ENCODE measurements at places on chromosomes 6 and 20.

- no peak for DNase-seq
Observed at GRCh38 chr20:32474009-32474716, 111.0 kb downstream of the NOL4L start.

GRCh38 chr20:2751347-2751877 lies 49.0 kb downstream of the CPXM1 start:
- DNase-seq: peak; percentile 23

- DNase-seq: no peak
Observed at GRCh38 chr20:49697071-49697470, 16.6 kb downstream of the B4GALT5 start.

DNA sequence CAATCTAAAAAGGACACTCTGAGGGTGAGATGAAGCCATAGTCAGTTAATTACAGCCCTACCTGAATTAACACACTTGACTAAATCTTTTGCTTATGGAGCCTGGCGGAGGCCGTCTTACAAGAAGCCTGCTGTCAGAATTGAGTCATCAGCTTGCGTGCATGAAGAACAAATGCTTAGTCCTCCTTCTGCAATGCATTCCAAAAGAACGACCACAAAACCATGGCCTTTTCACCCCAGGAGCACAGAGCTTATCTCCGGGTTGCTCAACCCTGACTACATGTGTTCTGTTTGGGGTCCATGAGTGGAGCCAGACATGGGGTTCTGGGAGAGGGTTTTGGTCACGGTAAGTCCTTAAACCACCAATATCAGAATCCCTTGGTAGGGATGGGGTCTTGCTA lies 318.1 kb downstream of the CLIC5 start:
- peak; percentile 98 for DNase-seq

GRCh38 chr6:14384175-14384949 lies 266.8 kb downstream of the CD83 start:
- DNase-seq: no peak

DNA sequence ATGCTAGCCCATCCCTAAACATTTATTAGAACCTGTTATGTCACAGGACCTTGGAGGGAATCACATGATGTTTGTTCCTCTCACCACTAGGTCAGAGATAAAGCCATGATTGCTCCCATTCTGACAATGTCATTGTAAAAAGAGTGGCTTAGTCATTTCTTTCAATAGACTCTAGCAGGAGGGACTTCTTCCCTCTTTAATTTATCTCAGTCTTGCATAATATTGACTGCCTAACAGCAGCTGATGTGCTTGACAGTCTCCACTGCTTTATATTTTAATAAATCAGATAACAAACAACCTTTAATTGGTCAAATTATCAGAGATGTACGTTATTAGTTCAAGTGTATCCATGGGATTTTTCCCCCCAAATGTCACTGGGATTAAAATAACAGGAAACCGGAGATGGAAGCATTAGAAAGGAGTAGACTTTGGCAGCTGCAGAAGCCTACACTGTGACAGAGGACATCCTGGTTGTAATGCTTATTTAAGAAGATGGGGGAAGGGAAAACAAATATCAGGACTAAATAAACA lies 39.6 kb downstream of the LAMA4 start:
- DNase-seq: peak; percentile 11

GRCh38 chr6:73878403-73878802 lies 182.4 kb downstream of the CD109 start:
- DNase-seq: no peak

- DNase-seq: no peak
Observed at GRCh38 chr6:167500961-167501360, 176.1 kb downstream of the TTLL2 start.

DNA sequence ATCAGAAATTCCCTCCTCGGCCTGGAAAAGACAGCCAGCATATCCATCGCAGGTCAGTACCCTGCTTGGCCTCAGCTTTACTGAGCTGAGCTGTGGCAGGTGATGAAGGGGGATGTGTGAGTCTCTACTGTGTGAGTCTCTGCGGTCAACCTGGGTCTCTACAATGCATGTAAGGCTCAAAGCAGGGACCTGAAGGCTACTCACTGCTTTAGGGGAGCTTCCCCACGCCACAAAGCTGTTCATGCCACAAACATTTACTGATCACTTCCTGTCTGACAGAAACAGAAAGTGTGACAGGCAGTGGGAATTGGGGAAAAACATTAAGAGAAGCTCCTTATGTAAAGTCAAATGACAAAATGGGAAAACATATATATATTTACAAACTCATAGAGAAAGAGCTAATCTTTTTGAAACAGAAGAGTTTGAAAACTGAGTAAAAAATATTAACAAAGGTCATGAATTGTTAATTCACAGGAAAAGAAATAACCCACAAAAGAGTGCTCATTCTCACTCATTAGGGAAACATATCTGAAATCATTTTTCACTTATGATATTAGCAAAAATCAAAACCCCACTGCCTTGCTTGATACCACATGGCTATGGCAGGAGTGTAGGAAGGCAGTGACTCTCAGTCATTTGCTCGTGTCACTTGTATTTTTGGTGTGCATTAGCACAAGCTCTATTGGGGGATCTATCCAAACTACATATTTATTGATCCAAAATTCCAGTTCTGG lies 5.8 kb downstream of the BTN3A3 start:
- no peak for DNase-seq

DNA sequence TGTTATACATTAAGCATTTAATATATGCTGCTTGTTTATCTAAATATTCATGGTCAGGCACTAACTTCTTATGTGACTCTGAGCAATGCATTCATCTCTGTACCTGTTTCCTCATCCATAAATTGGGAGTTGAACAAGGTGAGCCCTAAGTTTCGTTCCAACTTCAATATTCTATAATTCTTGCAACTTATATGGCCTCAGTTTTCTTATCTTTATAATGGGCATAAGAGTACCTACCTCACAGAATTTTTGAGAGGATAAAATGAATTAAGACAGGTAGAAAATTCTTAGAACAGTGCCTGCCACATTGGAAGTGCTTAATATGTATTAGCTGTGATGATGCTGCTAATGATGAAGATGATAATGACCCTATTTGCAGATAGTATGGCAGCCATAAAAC lies 11.8 kb upstream of the HIVEP2 start:
- DNase-seq: no peak

- no peak for DNase-seq
Observed at GRCh38 chr20:61166324-61166723, 85.7 kb upstream of the CDH4 start.

GRCh38 chr6:39208223-39208739 lies 21.0 kb downstream of the KCNK5 start:
- DNase-seq: no peak

- peak; percentile 33 for DNase-seq
Observed at GRCh38 chr6:114346451-114346850, 3.6 kb upstream of the HS3ST5 start.

- DNase-seq: no peak
Observed at GRCh38 chr6:81864124-81864523, 111.6 kb upstream of the TENT5A start.

DNA sequence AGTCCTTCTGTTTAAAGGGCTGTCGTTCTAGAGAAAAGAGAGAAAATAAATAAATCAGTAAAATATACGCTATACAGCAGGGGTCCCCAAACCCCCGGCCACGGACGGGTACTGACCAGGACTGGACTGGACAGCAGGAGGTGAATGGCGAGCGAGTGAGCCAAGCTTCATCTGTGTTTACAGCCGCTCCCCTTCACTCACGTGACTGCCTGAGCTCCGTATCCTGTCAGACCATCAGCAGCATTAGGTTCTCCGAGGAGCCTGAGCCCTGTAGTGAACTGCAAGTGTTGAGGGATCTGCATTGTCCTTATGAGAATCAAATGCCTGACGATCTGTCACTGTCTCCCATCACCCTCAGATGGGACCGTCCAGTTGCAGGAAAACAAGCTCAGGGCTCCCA lies 76.5 kb downstream of the ZNF217 start:
- DNase-seq: no peak

DNA sequence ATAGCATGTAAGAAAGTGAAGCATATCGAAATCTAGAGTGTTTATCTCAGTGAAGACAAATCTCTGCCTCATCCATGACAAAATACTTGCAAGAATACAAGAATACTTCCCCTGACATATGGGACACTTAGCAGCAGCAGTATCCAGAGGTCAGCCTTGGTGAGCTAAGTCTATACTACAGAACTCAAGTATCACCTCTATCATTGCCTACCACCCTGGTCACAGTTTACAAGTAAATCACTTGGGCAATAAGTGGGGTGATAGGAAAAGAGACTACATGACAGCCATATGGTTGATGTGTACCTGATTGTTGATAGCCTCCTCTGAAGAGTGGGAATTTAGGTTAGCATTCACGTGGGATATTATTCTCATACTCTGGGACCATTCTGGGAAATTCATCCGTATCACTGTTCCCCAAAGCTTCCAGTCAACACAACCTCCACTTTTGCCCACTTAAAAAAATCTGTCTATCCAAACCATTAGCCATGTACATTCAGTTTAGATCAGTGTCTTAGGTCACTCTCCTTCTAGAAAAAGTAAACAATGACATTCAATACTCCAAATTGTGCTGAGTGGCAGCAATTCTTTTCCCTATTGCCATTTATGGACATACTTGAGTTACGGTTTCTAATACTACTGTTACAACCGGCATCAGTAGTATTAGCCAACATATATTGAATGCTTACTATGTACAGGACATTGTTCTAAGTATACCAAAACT lies 118.2 kb upstream of the PRSS16 start:
- DNase-seq: no peak

DNA sequence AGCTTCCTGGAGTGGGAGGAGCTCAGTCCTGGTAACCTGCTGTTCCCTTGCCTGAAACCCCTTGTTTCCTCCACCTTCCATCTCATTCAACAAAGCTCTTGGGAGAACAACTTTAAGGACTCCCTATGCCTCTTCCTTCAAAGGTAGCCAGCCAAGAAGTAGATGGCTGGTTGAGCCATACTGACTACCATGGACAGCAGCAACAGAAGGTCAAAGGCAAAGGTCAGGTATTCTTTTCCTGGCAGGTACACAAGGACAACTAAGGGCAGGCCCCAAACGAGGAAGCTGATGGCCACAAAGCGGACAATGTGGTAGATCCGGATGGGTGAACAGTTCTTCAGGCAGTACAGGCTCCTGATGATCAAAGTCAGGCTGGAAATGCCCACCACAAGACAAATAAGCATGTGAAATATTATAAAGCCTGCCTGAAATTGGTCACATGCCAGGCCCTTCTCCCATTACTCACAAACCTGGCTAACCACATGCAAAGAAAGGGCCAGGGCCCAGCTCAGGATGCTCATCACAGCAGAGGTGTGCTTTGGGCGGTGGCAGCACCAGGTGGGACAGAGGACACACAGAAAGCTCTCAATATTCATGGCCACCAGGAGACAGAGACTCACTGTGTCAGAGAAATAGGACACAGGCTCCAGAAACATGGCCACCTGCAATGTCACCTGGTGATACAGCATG lies 21.7 kb downstream of the UBD start:
- DNase-seq: no peak

- no peak for DNase-seq
Observed at GRCh38 chr20:49658508-49658907, 55.2 kb downstream of the B4GALT5 start.

GRCh38 chr6:110283657-110284056 lies 74.5 kb downstream of the METTL24 start:
- no peak for DNase-seq

DNA sequence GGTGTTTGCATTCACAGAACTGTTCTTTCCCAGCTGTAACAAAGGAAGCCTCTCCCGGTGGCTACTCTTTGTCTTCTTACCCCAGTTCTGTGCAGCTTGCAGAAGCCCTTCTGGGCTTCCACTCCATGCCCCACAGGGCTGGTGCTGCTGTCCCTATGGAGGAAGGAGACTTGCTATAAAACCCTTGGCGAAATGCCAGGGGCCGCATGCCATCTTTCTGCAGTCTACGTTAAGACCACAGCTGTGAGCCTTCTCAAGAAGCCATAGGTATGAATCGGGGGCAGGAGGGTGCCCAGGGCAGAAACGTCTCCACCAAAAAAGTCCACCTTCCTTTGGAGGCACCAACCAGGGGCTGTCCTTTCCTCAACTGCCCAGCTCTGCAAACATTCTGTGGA lies 60.7 kb downstream of the PRND start:
- DNase-seq: no peak

GRCh38 chr6:26175428-26176181 lies 88.4 kb downstream of the HFE start:
- DNase-seq: peak; percentile 89

GRCh38 chr6:38155621-38156204 lies 336.2 kb downstream of the ZFAND3 start:
- no peak for DNase-seq

GRCh38 chr20:46296526-46297250 lies 11.6 kb downstream of the CDH22 start:
- DNase-seq: no peak

DNA sequence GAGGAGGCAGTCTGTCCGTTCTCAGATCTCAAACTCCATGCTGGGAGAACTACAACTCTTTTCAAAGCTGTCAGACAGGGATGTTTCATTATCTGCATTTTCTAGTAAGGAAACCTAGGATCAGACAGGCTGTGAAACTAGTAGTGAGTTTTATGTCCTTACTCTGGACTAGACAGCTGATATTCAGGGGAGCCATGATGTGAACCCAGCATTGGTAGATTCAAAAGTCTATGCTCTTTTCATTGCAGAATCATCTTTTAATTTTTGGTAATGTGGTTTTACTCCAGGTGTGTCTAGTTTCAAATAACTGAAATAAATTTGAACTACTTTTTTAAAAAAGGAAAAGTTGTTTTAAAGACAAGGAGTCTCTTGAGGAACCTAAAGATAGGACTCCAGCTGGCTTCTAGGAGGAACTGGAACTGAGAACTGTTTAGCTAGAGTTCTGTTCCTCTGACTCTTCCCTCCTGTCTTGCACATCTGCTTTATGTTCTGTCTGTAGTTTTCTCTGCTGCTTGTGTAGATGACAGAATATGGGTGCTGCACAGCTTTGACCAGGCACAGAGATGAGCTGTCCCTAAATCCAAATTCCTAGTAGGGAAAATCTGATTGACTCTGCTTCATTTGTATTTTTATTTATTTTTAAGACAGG lies 27.8 kb upstream of the RNF144B start:
- no peak for DNase-seq

DNA sequence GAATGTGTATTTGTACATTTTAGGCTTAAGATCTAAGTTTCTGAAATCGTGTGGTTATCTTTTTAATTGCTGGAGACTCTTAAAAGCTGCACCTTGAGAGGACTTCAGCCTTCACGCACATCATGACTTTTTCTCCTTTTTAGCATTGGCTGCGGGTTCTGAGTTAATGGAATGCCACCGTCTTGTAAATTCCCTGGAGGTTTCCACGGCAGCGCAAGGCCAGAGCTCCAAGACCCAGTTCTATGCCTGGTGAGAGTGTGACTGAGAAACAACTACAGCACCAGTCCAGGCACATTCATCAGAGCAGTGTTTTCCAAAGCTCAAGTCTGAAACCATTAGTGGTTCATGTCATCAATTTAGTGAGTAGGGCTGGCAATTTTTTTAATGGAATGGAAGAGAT lies 23.0 kb downstream of the PRR18 start:
- no peak for DNase-seq

DNA sequence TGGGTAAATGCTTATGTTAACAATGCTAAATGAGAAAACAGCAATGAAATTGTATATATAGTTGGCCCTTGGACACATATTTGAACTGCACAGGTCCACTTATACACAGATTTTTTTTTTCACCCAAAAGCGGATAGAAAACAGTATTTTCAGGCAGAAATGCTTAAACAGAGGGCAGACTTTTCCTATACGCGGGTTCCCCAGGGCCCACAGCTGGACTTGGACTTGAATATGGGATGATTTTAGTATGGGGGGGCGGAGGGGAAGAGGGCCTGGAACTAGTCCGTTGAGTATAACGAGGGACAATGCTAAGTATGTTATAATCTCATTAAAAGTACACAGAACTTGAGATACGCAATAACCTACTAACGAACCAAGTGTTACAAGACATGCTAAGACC lies 1.1 kb upstream of the PRSS35 start:
- DNase-seq: no peak

All from NB4 (cell line).